ENCODE measurements at places on chromosomes 7 and 10.

DNA sequence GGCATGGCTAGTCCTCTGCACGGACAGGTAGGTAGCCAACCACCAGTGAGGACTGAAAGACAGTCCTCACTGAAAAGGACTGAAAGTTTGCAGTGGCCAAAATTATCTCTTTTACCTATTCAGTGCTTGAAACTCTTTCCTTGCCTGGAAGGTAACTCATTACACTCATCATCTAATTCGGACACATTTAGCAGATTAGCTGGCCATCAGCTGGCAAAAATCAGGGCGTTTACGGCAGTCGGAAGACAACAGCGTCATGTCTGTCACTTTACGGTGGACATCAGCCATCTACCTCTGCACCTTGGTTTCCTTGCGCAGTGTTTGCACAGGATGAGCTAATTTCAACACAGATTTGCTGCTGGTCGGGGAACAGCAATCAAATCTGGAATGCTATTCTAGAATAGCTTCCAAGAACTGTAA, 740 bp downstream of the ANXA7 start:
- no peak for DNase-seq

DNA sequence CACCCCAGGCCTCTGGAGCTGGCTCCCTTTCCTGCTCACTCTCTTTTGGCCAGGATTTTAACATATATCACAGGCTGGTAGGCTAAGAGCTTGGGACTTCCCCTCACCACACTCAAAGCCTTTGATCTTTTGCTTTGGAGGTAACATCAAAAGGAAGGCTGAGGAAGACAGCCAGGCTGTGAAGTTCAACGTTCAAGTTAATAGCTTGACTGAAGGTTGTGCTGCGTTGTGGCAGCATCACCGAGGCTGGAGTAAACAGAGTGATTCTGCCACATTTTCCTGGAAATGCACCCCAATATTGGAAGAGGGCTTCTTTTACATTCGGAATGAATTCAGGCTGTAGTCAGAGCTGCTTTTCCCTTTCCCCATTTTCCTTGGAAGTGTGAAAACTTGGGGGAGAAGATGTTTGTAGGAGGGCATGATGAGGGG, 57.3 kb downstream of the TCF7L2 start:
- no peak for DNase-seq

- no peak for DNase-seq
Measured at GRCh38 chr7:91814189-91814588, 66.3 kb downstream of the MTERF1 start.

GRCh38 chr7:150799741-150800580, at the start of gene TMEM176B:
Gene TMEM176B, minus strand, starts transcription at chr7:150800364. Its CDS starts 3,795 bp downstream, at chr7:150796569.
- no peak for DNase-seq

GRCh38 chr10:108358912-108359311, 1194.4 kb upstream of the SORCS1 start:
- no peak for DNase-seq

DNA sequence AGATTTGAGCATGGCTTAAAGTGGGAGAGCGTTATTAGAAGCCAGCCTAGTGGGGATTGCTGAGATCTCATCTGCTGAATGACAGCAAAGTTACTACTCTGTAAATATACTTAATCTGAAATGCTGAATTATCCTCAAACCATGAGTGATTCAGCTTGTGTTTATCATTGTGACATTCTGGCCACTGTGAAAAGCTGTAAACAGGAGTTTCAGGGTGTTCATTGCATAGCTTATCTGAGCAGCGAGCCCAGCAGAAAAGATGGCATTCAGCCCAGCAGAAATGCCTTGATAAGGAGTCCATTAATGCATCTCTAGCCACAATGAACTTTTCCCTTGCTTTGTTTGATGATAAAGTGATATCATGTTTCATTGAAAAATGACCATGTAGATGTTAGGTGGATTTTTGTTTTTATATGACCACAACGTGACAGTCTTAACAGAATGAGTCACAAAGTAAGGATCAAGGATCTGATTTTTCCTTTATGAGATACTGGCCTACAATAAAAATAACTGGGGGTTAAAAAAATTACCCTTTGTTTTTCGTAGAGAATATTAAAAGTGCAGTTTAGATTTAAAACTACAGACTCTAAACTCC, 7.8 kb downstream of the TES start:
- DNase-seq: no peak

- DNase-seq: no peak
Measured at GRCh38 chr7:45575501-45576248, 1.5 kb downstream of the ADCY1 start.

GRCh38 chr7:2488272-2488645, 12.1 kb upstream of the GRIFIN start:
- no peak for DNase-seq

GRCh38 chr7:79610748-79611304, 157.4 kb upstream of the MAGI2 start:
- no peak for DNase-seq

GRCh38 chr7:22799633-22800032, 23.0 kb downstream of the TOMM7 start:
- DNase-seq: no peak

DNA sequence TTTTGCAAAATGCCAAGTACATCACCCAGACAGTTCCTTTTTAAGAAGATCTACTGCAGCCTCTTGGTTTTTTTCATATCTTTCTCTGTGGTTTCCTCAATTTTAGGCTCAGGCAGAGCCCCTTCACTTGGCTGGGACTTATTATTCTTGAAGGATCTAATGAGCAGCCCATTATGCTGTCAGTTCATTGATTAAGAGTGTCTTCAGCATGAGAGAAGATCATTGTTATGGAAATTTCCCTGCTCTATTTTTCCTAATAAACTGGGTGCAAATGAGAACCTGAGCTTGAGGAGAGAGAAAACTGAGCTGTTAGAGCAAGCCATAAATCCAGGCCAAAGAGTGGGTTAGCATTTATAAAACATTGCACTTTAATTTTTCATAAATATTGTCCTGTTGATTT, 146.5 kb downstream of the SEC23IP start:
- DNase-seq: no peak

DNA sequence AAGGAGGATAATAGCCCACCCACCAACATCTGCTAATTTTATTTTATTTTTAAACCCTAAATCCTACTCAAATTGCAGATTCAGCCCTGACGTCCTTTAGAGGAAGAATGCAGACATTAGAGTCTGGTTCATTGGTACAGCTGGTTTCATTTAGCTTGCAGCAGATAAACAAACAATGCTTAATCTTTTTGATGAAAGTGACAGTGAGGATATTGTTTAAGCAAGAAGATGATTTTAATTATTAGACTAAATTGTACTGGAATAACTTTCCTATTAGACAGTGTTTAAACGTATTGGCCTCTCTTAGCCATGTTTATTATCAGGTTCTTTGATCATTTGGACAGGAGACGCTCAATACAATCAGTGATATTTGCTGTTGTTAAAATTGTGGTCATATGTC, 164.8 kb downstream of the CDK14 start:
- DNase-seq: no peak

DNA sequence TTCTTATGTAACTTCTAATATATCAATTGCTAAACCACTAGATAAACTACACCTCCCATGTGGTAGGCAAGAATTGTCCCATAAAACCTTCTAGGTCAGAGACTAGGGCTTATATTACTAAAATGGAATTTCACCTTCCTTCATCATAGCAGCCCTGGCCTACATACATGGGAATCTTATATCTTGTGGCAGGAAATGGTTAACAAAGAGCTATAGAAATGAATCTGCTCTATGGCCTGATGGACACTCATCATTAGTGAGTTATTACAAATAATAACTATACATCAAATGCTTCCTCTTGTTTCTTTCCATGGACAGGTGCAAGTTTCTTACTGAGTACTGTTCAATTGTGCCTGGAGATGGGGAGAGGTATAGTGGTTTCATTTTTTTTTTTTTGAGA, 62.3 kb upstream of the PDLIM1 start:
- DNase-seq: no peak

GRCh38 chr10:8811201-8811600, 756.7 kb downstream of the GATA3 start:
- DNase-seq: no peak

Data from SIG-M5 (cell line).